ENCODE measurements at places on chromosomes 11 and 22. TPM values are rescaled to one million over a fixed set of nuclear protein-coding genes. Genes with fewer than 3 reads are reported as not detected.

Gene SNRPD3
- total RNA-seq: 146 TPM

Gene SLC43A1
- 15.5 TPM for total RNA-seq

Gene PLXNB2
- 185 TPM for total RNA-seq

Gene MB
- not detected for total RNA-seq

Gene MICAL3
- total RNA-seq: 13.3 TPM

Gene SOX10
- total RNA-seq: not detected

Gene DSCAML1
- not detected for total RNA-seq

All from bladder microvascular endothelial cell (primary cell).